ENCODE measurements at places on chromosomes 12 and 14.

DNA sequence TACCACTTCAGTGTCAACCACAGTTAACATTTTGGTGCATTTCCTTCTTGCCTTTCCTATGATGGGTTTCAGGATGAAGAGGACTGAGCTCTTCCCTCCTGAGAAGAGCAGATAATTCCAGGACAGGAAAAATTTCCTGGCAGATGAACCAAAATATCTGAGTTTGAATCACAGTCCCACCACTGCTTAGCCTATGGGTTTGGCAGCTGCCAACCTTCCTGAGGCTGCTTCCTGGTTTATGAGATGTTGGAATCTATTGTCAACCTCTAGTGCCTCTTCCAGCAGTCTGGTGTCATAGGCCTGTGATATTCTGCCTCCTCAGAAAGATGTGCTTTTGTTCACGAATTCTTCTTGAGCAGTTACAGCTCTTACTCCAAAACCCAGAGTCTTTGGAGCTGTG lies 197.4 kb upstream of the FRMD6 start:
- DNase-seq = no peak

DNA sequence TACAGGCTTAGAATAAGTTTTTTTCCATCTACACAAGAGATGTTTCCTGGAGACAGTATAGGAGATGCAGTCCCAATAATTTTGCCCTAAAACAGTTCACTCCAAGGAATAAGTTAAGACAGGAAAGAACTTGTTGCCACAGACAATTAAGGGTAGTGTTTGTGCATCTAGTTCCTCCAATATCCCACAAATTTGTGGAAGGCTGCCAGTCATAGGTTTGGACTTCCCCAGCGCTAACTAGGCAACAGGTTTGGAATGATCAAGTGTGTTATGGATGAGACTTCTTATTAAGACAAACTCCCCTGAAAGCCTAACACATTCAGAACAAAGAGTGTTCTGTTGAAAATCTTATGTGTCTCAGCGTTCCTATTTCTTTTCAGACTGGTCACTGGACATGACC lies 611.0 kb downstream of the CCER1 start:
- no peak for DNase-seq

- DNase-seq = peak; percentile 70
Observed at GRCh38 chr12:54294152-54294952, 6.5 kb downstream of the NFE2 start.

DNA sequence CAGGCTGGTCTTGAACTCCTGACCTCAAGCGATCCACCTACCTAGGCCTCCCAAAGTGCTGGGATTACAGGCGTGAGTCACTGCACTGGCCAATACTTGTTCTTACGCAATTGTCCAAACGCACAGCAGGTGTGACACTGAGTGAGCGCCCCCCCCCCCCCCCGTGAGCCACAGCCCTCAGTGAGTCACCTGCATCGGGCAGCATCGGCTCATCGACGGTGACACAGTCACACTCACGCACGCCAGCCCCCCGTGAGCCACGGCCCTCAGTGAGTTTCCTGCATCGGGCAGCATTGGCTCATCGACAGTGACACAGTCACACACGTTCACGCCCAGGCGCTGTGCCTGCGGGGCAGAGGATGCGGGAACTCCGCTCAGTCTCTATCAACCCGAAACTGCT lies 42.5 kb downstream of the GALNT9 start:
- no peak for DNase-seq

DNA sequence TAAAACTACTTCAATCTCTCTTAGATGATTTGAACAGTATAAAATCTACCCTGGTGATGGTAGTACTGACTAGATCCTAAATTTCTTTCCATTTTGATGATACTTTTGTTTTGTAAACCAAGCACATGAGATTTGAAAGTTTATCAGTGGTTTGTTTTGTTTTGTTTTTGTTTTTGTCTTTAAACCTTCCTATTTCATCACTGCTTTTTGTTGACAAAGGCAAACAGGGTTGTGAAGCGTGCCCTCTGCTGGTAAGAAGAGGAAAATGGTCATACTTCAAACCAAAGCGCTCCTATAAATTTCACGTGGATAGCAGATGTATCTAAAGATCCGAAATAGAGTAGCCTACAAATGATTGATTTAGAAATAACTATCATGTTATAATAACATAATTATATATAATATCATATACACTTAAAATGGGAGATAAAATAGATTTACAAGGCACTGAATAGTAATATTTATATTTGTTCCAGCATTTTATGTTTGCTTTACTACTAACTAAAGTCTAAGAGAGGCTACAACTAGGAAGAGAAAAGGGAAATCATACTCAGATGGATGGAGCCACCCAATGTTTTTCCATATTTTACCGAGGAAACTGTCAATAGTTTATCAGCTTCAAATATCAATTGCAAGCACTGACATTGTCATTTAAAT lies 254.0 kb upstream of the USP15 start:
- DNase-seq = no peak

DNA sequence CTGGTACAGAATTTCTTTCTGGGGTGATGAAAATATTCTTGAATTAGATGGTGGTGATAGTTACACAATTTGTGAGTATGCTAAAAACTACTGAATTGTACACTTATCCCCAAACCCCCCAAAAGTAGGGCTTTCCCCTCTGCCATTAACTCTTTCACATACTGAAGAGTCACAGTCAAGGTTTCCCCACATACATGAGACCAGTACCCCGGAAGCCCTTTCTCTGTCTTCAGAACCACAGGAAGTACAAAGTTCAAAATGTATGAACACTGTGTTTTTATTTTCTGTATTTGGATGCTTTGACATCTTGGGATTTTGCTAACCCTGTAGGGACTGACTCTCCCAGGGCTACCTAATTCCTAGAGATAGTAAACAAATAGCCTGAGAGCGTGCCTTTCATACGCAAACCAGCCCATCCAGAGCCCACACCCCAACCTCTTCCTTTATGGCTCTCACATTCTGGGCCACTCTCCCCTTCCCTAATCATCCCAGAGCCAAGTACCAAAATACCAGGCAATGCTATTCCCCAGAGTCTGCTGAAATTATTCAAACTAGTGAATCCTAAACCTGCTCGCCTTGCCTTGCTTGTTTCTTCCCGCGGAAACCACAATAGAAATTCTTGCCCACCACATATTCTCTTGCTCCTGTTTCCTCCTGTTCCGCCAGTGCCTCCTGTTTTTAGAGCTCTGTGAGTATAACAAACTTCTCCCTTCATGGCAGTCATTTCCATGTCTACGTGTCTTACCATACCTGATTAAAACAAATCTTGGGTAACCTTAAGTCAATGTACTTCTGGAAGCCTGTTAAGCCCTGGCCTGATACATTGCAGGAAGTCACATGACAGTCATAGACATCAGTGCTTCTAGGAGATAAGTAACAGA lies 524.8 kb downstream of the FUT8 start:
- DNase-seq = no peak

DNA sequence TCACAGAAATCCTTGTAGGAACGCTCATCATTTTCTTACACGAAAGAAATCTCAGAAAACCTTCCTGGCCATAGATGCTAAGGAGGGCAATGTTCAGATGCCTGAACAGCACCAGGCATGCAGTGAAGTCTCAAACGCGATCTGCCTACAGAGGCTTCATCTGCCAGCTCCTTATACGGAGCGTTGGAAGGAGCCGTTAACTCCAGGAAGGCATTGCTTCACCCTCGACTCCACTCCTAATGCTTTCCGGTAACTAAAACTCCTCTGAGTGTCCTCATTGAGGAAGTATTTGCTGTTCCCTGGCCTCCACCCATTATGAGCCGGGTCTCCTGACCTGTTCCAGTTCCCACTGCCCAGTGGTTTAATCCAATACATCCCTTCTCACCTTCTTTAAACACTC lies 502.7 kb downstream of the BCL11B start:
- no peak for DNase-seq

DNA sequence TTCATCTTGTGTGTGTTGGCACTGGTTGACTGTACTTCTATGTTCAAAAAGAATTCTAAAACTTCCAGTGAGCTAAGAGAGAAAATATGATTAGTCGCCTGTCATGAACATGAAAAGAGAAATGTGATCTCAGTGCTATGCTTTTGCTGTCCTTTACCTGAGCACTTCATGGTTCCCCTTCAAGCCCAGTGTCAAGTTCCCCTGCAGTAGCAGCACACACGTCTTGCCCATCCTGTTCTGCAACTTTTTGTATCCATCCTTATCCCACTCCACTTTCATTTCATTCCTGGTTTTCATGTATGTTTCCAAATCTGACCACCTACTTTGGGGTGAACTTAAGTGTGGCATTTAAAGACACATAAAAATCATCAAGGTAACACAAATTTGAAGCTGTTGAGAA lies 848.0 kb upstream of the USP15 start:
- no peak for DNase-seq

- DNase-seq = no peak
Observed at GRCh38 chr12:32558903-32559302, 120.2 kb upstream of the DNM1L start.

DNA sequence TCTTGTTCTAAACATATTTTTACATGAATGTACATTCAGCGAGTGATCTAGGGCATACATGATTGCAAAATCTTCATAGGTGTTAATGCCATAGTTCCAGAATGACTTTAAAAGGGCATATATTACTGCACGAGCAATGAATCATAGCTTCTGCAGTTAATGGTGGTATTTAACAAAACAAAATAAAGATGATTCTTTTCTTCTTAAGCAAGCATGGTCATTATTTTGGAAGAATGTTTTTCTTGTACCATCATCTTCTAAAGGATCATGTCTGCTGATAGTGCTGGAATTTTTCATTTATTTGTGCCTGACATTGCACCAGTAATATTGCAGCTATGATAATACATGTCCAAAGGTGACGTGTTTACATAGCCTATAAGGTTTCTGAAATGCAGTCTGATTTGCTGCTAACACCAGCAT lies 388.6 kb downstream of the CCDC91 start:
- no peak for DNase-seq

- no peak for DNase-seq
Observed at GRCh38 chr12:122125452-122126341, 47.1 kb downstream of the MLXIP start.

GRCh38 chr14:104556256-104557021 lies 23.1 kb upstream of the C14orf180 start:
- no peak for DNase-seq

- DNase-seq = no peak
Observed at GRCh38 chr12:48969833-48970701, 1.5 kb downstream of the WNT10B start.

DNA sequence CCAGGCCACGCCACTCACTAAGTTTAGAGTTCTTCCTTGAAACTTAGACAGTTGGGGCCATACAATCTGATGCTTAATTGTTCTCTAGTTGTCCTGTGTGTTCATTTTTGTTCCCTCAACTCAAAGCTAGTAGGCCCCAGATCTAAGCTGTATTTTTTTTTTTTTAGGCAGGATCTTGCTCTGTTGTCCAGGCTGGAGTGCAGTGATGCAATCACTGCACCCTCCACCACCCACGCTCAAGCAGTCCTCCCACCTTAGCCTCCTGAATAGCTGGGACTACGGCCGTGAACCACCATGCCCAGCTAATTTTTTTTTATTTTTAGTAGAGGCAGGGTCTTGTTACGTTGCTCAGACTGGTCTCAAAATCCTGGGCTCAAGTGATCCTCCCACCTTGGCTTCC lies 7.5 kb downstream of the TNFRSF1A start:
- no peak for DNase-seq

DNA sequence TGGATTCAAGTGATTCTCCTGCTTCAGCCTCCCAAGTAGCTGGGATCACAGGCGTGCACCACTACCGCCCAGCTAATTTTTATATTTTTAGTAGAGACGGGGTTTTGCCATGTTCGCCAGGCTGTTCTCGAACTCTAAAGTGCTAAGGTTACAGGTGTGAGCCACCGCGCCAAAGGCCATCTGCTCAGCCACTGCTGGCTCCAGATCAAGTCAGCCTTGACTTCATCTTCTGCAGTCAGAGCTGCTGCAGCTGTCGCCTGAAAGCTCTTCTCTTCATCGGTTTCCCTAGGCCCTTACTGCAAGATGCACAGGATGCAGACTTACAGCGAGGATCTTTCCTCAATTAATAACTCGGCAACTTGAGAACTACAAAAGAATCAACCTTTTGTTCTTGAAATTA lies 66.8 kb downstream of the CLIP1 start:
- DNase-seq = no peak

- no peak for DNase-seq
Observed at GRCh38 chr14:105525861-105526775, at the start of gene TMEM121. Gene TMEM121 (plus strand): TSS chr14:105526583. CDS start chr14:105528835, 2,252 bp downstream.

- DNase-seq = no peak
Observed at GRCh38 chr14:30521899-30522736, 36.8 kb upstream of the G2E3 start.

DNA sequence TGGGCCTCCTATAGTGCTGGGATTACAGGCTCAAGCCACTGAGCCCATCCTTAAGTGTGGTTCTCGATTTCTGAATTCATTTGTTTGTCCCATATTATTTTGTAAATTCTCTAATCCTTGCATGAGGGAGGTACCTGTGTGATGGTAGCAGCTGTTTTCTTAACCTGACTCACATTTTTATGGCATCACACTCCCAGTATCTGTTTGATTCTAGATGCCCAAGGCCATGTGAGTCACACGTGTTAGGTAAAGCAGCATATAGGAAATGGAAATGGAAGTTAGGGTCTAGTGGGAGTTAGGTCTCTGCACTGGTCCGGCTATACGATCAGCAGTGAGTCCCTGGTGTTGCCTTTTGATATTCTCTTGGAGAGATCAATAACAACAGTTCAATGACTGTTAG lies 198.1 kb downstream of the ERC1 start:
- DNase-seq = no peak

DNA sequence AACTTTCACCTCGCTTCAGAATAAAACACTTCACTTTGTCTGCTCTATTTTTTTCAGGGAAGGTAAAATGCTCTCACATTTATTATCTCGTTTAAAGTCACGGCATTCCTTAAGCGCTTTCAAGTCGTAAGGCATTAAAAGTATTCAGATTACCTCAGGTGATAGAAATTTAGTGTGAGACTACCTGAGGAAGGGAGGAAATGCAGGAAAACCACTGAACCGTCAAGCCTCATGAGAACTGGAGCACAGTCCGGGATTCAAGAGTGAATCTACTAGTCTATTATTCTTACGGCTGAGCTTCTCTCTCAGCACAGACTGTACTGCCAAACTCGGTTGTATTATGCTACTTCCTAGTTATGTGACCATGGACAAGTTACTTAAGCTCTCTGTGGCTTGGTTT lies 8.3 kb upstream of the PPFIBP1 start:
- no peak for DNase-seq

DNA sequence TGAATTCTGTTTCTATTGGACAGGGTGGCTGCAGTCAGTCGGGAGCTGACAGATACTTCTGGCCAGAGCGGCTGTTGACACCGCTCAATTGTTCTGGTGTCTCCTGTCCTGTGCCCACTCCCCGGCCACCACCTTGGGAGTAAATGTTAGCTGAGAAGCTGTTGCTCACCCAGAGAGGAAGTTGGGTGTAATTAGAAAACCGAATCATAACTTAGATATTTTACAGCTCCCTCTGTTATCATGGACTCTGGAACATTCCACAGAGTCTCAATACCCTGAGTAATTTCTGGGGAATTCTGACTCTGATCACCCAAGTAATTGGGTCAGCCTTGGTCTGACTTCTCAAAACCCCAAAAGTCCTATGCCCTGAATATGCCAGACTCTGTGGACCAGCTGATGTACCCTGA lies 58.3 kb upstream of the RFLNA start:
- no peak for DNase-seq
